ENCODE measurements at places on chromosomes 6 and 20.

- DNase-seq = no peak
Observed at GRCh38 chr20:2238601-2239000, 57.2 kb upstream of the TGM3 start.

DNA sequence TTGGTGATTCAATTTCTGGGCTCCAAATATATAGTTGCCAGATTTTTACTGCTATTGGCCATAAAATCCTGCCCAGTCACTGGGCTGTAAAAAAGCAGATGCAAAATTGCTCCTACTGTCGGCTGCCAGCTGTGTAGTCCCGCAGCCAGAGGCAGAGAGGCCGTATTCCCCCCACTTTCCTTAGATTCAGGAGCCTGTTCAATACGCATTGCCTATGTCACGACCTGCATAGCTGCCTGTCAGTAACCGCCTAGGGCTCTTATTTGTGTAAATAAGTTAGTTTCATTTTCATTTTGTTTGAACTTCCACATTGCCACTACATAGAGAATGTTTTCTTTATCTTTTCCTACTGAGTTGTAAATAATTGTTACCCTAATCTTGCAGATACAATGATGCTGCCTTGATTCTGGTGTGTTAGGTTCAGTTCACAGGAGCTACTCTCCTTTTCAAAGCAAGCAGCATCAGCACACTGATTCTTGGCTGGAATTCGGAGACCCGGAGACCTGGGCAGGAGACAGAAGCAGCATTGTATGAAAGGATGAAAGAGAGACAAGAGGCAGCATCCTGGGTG is 46.0 kb upstream of the UST start:
- DNase-seq = no peak

- no peak for DNase-seq
Observed at GRCh38 chr6:93516441-93516840, 97.1 kb upstream of the EPHA7 start.

GRCh38 chr20:13995841-13996240 is 525 bp downstream of the MACROD2 start:
- no peak for DNase-seq

- DNase-seq = no peak
Observed at GRCh38 chr6:25487012-25487411, 165.0 kb upstream of the SCGN start.

GRCh38 chr6:22899426-22899825 is 330.1 kb downstream of the HDGFL1 start:
- no peak for DNase-seq

DNA sequence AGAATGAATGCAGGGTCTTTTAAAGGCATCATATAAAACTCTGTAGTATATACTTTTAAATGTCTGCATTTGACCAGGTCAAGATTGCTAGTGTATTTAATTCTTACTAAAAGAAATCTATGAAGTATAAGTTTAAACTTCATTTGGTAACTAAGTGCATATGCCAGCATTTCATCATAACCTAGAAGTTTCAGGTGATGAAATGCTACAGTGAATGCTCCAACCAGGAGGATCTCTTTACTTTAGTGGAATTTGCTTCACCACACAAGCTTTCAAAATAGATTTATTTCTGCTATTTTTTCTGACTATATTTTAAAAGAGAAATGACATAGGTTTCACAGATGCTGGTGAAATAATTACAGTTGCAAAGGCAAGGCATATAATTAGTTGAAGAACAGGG is 141.9 kb downstream of the HIVEP2 start:
- no peak for DNase-seq

DNA sequence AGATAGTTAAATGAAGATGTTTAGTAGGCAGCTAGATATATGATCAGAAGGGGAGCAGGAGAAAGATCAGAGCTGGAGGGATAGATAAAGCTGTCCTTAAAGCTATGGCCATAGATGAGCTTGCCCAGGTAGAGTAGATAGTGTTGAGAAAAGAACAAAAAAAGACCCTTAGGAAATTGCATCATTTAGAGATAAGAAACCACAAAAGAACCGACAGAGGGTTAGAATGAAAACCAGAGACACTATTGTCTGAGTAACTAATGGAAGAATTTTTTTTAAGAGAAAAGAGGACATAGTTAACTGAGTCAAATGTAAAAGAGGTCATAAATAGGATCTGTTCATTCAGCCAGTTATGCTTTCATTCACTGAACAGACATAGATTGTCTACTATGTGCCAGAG is 101.8 kb downstream of the TNFAIP3 start:
- no peak for DNase-seq

GRCh38 chr6:30778001-30778635 is 33.8 kb upstream of the IER3 start:
- no peak for DNase-seq

DNA sequence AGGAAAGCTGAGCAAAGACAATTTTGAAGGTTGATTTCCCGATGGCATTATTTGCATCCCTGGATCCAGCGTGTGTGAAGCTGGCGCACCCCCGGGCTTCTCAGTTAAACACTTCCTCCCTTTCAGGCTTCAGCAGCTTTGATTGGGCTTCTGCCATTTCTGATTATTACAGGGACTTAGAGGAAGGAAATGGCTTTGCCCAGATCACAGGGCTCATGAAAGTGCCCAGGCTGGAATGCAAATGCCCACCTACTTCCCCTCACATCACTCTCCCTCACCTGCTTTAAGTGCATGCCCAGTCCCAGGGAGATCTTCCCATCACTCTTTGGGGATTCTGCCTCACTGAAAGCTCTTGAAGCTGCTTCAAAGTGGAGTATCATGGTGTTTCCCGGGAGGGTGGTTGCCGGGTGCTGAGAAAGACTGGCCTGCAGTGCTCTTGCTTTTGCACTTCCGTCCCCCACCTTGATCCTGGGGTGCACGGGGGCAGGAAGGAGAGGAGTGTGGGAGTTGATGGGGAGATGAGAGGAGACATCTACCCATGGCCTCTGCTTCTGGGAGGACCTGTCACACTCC is 28.3 kb downstream of the PHACTR3 start:
- no peak for DNase-seq

DNA sequence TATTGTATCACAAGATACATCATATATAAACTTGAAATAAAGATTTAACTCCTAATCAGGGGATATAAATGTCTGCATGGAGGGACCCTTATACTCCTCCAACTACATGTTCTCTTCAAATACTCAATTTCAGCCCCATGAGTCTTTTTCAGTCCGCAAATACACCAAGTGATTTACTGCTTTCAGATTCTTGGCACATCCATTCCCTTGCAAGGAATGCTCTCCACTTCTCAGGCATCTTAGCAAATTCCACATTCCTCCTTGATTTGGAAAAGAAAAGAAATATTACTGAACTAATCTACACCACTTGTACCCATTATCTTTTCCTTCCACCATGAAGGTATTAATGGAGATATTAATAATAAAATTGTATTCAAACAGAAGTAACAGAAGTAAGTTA is 999.4 kb upstream of the GJE1 start:
- no peak for DNase-seq

DNA sequence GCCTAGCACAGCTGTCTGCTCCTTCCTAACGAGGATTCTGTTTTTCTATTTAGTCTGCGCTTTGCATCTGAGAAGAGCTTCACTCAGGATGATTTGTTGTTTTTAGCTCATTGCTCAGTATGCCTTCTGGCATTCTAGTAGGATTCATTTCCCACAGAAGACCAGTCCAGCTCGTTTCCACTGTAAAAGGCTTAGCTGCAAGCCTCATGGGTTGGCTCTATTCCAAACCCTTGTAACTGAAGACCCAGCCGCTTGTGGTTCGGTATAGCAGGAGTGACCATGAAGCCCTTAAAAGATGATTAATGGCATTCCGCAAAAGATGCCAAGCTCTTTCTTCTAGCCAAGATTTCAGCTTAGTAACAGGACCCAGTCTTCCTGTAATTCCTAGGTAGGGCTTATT is 7.2 kb downstream of the ADGRF1 start:
- no peak for DNase-seq

GRCh38 chr6:165571721-165572132 is 91.3 kb downstream of the PDE10A start:
- DNase-seq = no peak

DNA sequence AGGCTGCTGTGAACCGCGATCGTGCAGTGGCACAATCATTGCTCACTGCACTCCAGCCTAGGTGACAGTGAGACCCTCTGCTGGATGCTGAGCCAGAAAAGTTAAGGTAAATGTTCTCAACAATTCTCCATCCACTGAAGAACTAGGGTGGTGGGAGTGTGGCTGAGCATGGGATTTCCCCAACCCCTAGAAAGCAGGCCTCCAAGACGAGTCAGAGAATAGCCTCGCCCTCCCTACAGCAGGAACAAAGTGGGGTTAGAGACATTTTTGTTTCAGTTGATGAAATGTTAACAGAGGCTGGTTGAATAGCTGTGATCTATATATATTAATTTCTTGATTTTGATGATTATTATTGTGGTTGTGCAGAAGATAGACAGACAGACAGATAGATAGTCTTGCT is 6.1 kb upstream of the ALDH8A1 start:
- DNase-seq = no peak

- DNase-seq = no peak
Observed at GRCh38 chr6:131036601-131037000, 26.4 kb downstream of the EPB41L2 start.

- DNase-seq = no peak
Observed at GRCh38 chr6:155647354-155647753, 191.7 kb upstream of the NOX3 start.

- DNase-seq = no peak
Observed at GRCh38 chr6:39577446-39578165, 147.6 kb downstream of the KIF6 start.

- no peak for DNase-seq
Observed at GRCh38 chr20:46646122-46646521, 5.1 kb downstream of the SLC13A3 start.
